ENCODE measurements at places on chromosomes 5 and 9.
A peak's percentile ranks its signal among the peaks of the same experiment; 100 is the strongest.

DNA sequence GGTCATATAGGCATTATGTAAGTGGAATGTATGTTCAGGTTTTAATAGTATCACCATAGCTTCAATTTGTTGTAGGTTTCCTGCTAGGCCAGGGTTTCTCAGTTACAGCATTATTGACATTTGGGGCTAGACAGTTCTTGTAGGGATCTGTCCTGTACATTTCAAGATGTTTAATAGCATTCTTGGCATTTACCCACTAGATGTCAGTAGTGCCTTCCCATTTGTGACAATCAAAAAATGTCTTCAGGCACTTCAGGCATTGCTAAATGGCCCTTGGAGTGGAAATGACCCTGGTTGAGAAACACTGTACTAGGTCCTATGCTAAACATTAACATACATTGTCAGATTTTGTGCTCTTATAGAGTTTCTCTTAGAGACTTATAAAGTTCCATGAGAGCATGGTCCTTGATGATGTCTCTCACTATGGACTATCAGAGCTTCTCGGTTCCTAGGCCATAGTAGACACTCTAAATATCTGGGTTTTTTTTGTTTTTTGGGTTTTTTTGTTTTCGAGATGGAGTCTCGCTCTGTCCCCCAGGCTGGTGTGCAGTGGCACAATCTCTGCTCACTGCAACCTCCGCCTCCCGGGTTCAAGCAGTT is 1.4 kb downstream of the KIF20A start:
- peak; percentile 38 for DNase-seq

DNA sequence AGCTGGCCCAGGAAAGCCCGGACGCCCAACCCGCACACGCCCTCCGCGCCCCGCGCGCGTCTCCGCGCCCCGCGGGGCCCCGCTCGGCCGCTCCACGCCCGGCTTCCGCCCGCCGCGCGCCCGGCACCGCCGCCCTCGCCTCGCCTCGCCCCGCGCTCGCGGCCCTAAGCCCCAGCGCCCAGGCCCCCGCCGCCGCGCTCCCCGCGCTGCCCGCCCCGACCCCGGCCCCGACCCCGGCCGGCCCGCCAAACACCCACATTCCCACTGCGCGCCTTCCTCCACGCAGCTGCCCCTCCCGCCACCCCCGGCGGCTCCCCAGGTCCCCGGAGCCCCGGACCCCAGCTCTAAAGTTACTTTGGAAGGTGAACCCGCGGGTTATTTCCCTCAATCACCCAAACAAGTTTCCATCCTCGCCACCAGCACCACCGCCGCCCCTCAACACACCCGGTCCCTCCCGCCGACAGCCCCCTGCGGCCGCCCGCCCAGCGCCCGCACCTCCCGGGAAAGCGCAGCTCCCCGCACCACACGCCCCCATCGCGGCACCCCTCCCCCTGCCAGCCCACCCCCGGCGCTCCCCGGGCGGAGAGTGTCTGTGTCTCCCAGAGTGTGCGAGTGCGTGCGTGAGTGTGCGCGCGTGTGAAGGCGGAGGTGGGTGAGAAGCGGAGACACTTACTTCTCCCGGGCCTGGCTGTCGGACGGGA is 439 bp downstream of the SSBP2 start:
- DNase-seq = no peak

GRCh38 chr9:136004712-136005111 is 43.5 kb upstream of the UBAC1 start:
- no peak for DNase-seq

DNA sequence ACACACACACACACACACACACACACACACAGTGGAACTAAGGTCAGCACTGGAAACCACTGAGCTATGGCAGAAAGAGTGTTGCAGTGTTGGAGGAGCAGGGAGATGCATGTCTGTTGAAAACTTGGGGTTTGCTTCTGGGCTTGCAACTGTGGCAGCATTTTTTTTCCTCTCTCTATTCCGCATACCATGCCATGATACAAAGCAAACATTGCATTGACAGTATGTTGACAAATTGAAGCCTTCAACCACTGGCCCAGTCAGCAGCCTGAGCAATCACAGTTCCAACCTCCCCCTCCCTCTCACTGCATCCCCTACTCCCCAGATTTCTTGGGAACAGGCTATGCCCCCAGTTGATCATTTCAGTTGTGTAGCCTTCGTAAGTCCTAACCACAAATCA is 478.1 kb upstream of the WWC1 start:
- no peak for DNase-seq

Data from NCI-H1436 treated with DMSO at 0.1 percent for 48 hours (cell line).